ENCODE measurements at places on chromosomes 5 and 9.

DNA sequence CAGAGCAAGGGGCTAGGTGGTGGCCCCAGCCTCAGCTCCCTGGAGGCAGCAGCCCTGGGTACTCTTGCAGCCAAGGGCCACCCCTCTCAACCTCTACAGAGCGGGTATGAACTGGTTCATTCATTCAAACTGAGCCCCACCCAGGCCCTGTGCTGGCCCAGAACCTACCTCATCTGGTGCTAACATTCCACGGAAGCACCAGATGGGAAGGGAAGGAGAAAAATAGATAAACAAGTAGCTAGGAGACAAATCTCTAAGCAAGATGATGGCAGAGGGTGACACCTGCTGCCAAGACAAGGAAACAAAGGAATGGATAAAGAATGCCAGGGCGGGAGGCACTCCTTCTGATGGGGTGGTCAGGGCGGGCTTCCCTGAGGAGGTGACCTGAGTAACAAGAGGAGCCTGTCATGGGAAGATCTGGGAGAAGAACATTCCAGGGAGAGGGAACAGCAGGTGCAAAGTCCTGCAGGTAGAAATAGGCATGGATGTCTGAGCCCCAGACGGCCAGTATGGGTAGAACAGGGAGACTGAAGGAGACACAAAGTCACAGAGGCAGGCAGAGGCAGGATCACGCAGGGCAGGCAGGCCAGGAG lies 6.1 kb downstream of the ST6GALNAC4 start:
- DNase-seq = no peak

DNA sequence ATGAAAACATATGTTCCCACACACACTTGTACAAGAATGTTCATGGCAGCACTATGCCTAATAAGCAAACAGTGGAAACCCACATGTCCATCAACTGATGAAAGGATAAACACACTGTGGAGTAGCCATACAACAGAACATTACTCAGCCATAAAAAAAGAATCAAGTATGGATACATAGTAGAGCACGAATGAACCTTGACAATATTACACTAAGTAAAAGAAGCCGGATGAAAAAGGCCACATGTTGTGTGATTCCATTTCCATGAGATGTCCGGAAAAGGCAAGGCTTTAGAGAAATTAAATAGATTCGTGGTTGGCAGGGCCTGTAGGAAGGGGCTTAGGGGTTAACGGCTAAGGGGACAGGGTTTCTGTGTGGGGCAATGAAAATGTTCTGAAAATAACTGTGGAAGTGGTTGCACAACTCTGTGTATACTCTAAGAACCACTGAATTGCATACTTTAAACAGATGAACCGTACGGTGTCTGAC lies 51.4 kb downstream of the COL23A1 start:
- DNase-seq = no peak

GRCh38 chr5:76590027-76590426 lies 33.2 kb downstream of the F2RL2 start:
- no peak for DNase-seq

- DNase-seq = no peak
These were observed 10.4 kb upstream of the TOMM5 start for GRCh38 chr9:37602817-37603216.

GRCh38 chr9:87290241-87291052 lies 207.2 kb upstream of the DAPK1 start:
- DNase-seq = no peak
